Inflammatory macrophage treated with lipopolysaccharide for 1 hour (primary cell): ENCODE measurements at places on chromosomes 13 and 19.
A peak's percentile ranks its signal among the peaks of the same experiment; 100 is the strongest.

DNA sequence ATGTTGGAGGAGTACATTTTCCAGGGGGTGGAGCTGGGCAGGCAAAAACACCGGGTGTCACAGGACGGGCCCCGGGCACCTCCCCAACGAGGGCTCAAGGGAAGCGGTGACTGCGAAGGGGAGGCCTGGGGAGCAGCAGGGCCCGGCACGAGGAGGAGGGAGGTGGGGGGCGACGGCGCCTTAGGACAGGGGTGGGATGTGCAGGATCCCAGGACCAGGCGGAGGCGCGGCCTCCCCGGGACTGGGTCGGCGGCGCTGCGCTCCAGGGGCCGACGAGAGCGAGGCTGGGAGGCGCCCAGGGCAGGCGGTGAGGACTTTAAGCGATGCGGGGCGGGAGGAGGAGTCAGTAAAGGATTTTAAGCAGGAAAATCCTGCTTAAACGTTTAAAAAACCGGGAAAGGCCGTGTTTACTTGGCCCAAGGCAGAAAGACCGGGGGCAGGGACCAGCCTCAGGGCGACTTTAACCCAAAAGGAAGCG lies 427 bp downstream of the ZNF160 start:
- peak; percentile 26 for DNase-seq

- no peak for DNase-seq
Observed at GRCh38 chr19:27972291-27973040, 1240.5 kb downstream of the UQCRFS1 start.

GRCh38 chr19:55189403-55189835 lies 9.3 kb upstream of the SYT5 start:
- DNase-seq: peak; percentile 79

GRCh38 chr13:49218493-49219051 lies 1.6 kb upstream of the MLNR start:
- no peak for DNase-seq

DNA sequence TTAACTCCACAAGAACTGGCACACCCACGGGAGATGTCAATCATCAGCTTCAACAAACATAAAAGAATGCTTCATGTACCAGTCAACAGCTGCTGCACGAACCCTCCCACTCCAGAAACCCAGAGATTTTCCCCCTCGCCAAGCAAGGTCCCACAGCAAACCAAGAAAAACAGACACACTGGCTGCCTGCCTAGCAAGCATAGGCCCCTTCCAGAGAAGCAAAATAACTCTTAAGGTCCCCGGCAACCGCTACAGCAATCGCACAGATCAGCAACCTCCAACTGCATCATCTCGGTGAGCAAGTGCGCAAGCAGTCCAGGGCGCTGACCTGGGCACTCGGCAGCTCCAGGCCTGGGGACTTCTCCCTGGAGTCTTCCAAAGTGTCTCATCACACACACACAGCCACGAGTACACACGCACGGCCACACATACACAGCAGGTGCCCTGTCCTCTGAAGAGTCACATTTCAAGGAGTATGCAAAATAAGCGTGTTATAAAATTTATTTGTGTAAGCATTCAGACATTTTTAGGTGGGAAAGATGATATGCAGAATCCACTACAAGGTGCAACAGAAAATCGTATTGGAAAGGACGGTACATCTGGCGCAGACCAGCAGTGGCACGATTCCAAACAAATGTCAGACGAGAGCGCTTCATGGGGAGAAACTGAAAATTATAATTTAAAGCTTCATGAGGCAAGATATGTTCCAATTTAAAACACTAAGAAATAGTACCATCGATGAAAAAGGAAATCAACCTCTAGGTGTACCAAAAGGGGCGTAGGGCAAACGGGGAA lies 125.0 kb downstream of the STK24 start:
- DNase-seq: no peak

DNA sequence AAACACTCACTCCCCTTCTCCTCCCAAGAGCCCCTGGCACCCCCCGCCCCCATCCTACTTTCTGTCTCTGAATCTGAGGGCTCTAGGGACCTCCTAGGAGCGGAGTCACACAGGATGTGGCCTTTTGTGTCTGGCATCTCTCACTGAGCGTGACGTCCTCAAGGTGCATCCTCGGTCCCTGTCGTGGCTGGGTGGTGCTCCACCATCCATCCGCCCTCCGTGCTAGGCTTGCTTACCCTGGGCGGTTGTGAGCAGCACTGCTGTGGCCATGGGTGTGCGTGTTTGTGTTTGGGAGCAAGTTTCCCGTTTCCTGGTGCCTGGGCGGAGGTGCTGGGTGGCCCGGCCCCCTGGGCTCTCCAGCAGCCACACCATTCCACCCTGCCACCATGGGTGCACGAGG lies 12.2 kb downstream of the PLEKHJ1 start:
- no peak for DNase-seq

- DNase-seq: no peak
Observed at GRCh38 chr13:73741111-73741510, 393.1 kb downstream of the KLF12 start.

- no peak for DNase-seq
Observed at GRCh38 chr19:383040-383439, 25.9 kb downstream of the C2CD4C start.

DNA sequence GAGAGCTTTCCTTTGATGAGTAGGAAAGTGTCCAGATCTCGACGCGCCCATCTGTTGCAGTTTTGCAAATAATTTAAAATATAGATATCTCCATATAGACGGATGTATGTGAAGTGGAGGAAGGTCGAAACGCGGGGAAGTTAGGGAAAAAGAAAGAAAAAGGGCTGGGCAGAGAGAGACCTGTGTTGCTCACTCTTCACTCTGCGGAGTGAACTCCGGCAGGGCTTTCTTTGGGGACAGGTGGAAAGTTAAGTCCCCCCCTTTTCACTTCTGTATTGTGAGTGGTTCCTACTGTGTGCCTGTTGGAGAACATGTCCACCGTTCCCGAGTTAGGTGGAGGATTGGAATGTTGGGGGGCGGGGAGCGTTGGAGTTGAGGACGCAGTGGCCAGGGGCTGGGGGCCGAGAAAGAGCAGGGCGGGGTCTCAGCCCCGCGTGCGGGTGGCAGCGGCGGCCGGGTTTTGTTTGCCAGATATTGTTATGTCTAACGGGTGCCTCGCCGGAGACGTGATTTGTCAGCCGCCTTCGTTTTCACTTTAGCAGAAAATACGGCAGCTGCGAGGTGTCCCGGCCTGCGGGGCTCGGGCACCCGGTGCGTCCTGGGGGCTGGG lies 145.1 kb upstream of the ZNF536 start:
- no peak for DNase-seq

GRCh38 chr19:534088-534487 lies 2.5 kb downstream of the CDC34 start:
- DNase-seq: no peak

DNA sequence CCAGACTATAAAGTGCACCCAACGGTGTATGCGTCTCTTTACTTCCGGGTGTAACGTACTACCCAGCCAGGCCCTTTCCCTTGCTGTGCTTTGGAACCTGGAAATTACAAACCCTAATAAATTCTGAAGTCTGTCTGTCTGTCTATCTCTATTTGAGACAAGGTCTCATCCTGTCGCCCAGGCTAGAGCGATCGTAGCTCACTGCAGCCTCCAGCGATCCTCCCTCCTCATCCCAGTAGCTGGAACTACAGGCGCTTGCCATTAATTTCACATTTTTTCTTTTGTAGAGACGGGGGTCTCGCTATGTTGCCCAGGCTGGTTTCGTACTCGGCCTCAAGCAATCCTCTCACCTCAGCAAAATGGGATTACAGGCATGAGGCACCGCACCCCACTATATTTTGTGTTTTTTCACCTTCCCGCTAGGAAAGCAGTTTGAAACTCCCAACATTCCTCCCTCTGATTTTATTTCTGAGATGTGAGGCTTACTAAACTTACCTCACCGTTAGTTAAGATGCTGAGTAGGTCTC lies 469 bp upstream of the RNF6 start:
- no peak for DNase-seq
